T-helper 2 cell (primary cell): ENCODE measurements at places on chromosomes 3 and 15.

DNA sequence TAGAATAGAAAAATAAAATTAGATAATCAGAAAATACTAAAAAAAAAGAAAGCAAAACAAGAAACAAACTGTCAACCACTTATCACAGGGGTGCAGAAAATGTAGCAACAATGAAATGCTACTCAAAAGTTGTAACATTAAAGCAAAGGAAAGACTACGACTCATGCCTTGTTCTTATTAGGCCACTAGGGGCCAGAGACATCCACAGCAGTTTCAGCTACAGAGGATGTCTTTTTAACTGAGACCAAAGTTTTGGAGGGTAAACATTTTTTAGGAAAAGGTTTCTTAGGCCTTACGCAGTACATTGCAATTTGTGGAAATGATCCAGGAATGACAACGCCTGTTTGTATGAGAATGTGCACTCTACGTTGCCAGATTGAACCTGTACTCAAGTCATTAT, 15.4 kb upstream of the CADM2 start:
- no peak for DNase-seq

DNA sequence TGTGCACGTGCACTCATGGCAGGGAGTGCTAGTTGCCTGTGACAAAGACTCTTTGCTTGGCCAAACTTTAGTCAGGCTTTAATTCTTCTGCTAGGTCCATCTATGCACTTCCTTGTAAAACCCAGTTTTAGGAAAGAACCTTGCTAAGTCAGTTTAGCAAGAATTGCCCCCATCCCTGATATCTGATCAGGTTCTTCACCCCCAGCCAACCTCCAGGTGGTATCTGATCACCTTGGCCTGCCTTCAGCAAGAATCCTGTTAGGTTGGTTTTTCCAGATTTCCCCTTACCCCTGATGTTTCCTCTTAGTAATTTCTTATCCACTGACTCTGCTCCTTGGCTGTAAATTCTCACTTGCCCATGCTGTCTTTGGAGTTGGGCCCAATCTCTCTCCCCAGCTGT, 8.4 kb downstream of the HSPBAP1 start:
- DNase-seq, result no peak

GRCh38 chr3:193673845-193674244, 80.8 kb downstream of the OPA1 start:
- no peak for DNase-seq

GRCh38 chr15:75830910-75831805, 12.1 kb upstream of the UBE2Q2 start:
- DNase-seq, result no peak

DNA sequence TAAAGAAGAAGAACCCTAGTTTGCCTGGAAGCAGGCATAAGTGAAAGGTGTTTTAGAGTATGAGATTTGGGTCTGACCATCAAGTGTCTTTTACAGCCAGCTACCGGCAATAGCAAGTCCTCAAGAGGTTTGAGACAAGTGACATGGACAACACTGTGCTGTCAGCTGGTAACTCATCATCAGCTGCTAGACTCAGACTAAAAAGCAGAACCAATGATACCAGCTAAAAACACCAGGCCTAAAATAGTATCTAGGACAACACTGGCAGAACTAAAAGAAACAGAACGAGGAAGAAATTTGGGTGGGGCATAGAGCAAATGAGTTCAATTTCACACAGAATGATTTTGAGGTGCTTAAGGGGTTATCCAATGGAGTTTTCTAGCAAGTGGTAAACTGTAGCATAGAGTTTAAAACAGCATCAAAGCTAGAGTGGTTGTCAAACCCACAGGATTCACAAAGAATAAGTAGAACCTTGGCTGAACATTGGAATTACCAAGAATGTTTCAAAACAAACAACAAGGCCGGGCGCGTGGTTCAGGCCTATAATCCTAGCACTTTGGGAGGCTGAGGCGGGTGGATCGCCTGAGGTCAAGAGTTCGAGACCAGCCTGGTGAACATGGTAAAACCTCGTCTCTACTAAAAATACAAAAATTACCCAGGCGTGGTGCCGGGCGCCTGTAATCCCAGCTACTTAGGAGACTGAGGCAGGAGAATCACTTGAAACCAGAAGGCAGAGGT, 3.9 kb downstream of the CIAO2A start:
- no peak for DNase-seq

DNA sequence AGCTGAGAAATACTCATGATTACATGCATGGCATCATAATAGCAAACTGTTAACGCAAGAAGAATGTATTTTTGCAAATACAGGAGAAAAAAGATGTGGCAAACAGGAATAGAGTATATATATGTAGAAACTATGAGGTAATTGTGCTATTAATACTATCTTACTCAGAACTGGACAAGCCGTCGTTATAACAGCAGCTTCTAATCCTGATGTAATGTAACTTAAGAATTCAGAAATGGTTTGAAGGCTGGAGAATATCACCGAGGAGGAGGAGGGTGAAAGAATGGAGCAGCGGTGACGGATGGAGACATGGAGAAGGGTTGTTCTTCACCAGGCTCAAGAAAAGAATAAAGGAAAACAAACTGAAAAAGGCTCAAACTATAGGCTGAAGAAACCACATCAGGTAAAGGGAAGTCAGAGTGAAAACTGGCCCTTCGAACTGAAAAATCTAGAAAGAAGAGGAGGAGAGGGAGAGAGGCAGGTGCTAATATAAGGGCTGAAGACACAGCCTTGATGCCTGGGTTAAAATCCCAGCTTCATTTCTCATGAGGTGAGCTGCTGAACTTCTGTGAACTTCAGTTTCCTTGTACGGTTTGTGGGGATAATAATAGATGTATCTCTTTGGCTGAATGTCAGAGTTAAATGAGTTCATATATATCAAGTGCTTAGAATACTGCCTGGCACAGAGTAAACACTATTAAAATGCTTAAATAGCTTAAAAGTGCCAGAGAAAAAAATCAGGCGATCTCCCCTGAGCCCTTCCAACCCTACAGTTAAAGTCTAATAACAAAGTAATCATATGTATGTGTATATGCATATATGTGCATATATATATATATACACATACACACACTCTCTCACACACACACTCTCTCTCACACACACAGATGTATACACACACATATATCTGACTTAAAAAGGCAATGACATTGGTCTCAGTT, 43.9 kb downstream of the GOLIM4 start:
- DNase-seq, result no peak

DNA sequence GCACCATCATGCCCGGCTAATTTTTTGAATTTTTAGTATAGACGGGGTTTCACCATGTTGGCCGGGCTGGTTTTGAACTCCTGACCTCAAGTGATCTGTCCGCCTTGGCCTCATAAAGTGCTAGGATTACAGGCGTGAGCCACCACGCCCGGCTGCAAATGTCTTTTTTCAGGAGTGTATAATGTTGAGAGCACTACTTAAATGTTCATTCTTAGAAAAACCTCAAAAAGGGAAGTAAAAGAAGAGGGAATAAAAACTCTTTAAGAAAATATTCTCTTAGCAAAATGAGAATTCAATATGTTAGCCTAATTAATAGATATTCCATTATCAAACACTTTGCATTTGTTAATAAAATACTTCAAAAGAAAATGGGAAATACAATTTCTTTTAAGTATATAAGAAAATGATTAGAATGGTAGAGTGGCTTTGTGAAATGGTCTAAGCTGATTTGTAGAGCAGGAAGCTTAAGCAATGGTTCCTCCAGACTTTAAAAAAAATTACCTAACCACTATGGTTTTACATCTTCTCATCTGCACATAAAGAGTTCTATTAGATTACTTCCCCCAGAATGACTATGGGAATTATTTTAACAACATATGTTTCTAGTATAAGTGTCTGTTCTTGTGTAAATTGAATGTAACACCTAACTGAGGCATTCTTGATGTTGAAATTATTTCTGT, 226.7 kb upstream of the ALCAM start:
- no peak for DNase-seq

DNA sequence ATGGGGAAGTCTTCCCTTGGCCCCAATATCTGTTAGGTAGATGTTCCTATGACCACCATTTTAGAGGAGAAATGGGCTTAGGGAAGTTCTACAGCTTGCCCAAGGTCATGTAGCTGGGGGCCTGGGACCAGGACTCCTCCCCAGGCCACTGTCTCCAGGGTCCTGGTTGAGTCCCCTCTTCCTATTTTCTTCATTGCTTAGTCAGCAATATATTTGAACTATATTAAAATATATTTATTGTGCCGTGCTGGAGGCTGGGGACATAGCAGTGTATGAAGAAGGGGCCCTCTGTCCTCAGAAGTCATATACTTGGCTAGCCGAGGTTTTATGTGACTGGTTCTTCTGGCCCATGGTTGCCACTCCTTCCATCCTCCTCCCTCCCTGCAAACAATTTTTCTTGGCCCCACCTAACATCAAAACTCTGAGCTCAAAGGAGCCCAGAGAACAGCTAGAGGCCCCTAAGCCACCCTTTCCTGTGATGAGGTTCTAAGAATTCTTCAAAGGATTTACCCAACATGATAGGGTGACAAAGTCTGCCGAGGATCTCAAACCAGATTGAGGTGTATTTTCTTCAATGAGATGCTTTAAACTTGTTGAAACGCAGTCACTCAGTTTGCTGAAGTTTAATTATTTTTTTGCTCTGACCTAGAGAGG, 121.2 kb upstream of the RASGRP1 start:
- DNase-seq, result peak; percentile 77

GRCh38 chr3:169769287-169770181, at the start of gene ACTRT3:
Gene ACTRT3, minus strand, starts transcription at chr3:169769561. Its CDS starts 41 bp downstream, at chr3:169769520.
- peak; percentile 41 for DNase-seq

GRCh38 chr15:50321680-50322210, 33.3 kb downstream of the GABPB1 start:
- no peak for DNase-seq

GRCh38 chr3:134214239-134214638, 36.4 kb downstream of the RYK start:
- DNase-seq, result no peak

DNA sequence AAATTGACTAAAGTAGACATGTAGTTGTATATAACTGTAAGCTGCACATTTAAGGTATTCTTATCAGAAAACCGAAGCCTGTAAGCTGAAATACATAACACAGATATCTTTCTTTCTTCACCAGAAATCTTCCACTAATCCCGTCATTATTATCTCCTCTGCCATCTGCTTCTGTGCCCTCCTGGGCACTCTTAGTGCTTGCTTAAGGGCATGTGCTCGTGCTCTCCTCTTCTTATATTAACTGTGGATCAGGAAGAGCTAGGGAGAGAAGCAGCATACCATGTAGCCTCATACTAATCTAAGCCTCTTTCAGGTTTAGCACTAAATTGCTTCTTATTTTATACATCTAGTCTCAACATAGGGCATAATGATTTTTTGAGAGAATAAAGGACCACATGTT, 60.8 kb downstream of the RIOX2 start:
- DNase-seq, result no peak

DNA sequence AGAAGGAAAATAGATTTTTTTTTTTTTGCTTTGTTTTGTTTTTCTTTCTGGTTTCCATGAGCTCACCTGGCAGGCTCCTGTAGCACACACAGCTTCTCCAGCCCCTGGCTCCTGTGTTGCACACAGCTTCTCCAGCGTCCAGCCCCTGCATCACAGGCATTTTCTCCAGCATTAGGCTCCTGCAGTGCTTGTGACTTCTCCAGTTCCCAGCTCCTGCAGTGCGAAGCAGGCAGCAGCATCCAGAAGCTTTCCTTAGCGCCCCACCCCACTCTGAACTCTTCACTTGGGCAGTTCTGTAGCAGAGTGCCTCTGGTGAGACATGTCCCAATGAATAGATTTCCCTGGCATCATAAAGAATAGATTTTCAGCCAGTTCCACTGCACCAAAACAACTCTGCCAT, 5.5 kb upstream of the CCDC39 start:
- DNase-seq, result no peak

GRCh38 chr3:32983124-32983523, 31.7 kb downstream of the CCR4 start:
- DNase-seq, result no peak

DNA sequence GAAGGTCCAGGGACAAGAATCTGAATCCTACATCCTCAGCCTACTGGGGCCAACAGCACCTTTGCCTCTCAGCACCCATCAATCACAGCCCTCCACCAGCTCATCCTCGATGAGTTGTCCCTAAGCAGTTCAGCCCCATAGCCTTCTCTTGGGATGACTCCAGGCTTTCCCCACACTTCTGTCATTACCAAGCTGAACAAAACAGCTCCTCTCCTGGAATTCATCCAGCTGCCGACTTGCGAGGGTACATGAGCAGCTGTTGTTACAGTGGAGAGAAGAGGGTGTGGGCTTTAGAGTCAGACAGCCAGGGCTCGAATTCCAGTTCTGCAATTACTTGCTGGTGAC, 69.0 kb upstream of the THBS1 start:
- DNase-seq, result no peak

GRCh38 chr3:115581362-115582135, 41.8 kb upstream of the GAP43 start:
- DNase-seq, result no peak

DNA sequence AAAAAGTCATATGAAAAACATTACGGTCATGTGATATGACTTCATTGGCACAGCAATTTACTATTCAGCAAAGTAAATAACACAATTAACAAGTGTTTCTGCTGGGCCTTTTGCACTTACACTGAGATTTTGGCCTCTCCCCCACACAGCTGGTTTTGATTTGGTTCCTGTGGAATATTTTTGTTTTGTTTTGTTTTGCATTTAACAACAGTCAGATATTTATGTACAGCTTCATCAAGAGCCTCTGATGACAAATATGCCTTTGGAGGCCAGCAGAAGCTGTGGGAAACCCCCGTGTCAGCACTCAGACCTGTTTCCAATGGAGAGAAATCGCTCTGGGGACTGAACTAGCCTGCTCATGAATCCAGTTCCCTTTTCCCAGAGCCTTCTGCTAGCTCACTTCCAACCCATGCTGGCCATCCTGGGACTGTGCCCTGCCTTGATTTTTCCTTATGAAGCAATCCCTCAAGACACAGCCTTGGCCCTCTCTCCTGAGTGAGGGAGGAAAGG, 161.9 kb downstream of the ATG7 start:
- DNase-seq, result no peak

DNA sequence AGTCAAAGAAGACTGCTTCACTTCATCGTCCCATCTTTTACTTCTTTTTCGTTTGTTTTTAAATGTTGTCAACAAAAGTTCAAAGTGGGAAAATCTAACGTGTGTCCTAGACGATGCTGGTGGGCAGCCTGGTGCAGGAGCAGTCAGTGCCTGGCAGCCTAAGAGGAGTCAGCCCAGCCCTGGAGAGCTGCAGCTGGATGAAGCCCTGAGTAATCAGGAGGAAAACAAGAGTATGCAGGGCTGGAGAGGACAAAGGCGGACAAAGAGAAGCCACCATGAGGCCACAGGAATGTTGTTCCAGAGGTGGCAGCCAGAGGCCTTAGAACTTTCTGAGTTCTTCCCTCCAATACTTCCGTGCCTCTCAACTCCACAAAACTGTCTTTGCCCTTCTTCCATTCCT, 5.7 kb downstream of the ADAMTS17 start:
- no peak for DNase-seq

GRCh38 chr15:43225201-43225949, 4.6 kb upstream of the EPB42 start:
- peak; percentile 24 for DNase-seq

GRCh38 chr3:135992072-135992471, 26.5 kb downstream of the PPP2R3A start:
- DNase-seq, result no peak

DNA sequence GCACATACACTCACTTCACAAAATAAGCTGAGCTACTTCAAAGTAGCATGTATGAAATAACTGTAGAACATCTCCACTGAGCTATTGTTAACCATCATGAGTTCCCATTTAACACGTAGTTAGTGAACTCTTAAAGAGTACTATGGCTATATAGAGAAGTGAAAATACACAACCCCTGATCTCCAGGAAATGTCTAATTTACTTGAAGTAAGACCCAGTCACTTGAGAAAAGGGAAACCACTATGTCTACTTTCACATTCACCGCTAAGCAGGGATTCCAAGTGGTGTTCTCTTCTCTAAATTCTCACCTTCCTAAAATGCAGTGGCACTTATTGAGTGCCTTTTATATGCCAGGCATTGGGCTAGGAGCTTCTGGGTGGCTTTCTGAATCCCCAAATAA, 35.0 kb upstream of the COLQ start:
- DNase-seq, result no peak
